ENCODE measurements at places on chromosomes 6 and 20.
A peak's percentile ranks its signal among the peaks of the same experiment; 100 is the strongest.

- no peak for DNase-seq
Observed at GRCh38 chr6:6348256-6348655, 27.8 kb upstream of the F13A1 start.

DNA sequence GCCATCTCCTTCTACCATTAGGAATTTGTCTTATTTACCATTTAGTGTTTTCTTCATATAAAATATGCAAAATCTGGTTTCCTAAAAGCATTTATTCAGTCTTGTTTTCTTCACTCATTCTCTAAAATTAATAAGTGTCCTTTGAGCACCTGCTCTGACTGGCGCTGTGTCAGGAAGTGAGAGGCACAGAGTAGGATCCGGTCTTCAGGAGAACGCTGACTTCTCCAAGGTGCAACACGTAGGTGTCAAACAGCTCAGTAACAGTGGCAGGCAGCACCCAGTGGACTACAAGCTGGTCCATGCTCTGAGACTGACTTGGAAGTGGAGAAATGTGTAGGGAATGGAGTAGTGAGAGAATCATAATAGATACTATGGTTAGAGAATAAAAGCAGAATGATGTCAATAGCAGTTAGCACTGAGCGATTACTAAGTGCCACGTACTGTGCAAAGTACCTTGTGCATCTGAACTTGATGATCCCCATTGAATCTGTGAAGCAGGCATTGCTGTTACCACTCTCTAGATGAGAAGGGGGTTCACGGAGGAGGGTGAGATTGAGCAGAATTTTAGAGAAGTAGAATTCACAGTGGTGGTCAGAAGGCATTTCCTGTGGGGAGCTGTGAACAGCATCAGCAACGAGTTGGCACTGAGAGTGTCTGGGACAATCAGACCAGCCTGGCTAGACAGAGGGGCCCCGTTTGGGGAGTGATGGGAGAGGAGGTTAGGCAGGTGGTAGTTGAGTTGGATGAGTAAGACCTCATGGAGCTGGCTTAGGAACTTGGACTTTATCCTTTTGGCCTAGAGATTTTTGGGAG lies 569.8 kb downstream of the QKI start:
- DNase-seq, result no peak

GRCh38 chr6:26296857-26297648 lies 67.9 kb upstream of the BTN3A2 start:
- DNase-seq, result peak; percentile 90

DNA sequence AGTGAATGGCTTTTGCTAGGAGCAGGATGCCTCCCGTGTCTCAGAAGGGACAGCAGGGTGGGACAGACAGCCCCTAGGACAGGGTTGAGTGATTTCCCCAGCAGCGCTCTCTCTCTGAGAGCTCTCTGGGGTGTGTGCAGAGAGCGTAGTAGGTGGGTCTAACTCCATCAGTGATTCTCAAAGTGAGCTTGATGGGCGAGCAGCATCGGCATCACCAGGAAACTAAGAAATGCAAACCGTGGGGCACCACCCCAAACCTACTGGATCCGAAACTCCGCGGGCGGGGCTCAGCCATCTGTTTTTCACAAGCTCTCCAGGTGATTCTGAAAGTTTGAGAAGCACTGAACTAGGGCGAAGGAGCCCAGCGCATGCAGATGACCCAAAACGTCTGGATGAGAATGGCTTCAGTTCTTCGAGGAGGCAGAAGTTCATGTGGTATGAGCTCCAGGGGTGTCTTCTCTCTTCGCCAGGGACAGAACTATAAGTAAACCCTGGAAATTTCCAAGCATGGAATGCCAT lies 119.6 kb upstream of the RNF24 start:
- no peak for DNase-seq

DNA sequence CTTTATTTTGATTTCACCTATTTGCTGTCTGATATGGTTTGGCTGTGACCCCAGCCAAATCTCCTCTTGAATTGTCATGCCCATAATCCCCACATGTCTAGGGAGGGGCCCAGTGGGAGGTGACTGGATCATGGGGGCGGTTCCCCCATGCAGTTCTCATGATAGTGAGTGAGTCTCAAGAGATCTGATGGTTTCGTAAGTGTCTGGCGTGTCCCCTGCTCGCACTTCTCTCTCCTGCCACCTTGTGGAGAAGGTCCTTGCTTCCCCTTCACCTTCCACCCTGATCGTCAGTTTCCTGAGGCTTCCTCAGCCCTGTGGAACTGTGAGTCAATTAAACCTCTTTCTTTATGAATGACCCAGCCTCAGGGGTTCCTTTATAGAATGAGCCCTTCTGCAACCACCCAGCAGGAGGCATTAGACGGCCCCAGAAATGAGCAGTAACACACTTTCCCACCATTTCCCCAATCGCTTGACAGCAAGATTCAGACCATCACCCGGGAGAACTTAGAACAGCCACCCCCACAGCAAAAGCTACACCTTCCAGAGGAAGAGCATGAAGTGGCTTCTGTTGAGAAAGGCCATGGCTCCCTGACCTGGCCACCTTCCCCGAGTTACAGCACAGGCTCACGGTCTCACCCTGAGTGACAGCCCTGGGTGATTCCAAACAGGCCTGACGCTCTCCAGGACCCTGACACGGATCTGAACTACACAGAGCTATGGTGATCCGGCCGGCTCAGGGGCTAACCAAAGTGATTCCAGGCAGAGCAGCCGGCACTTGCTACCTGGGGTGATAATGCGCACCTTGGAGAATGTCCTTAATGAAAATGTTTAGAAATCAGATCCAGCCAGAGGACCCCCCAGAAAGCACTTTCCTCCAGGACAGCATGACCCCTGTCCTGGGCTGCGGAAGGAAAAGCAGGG lies 131.2 kb upstream of the CDH4 start:
- peak; percentile 68 for DNase-seq

DNA sequence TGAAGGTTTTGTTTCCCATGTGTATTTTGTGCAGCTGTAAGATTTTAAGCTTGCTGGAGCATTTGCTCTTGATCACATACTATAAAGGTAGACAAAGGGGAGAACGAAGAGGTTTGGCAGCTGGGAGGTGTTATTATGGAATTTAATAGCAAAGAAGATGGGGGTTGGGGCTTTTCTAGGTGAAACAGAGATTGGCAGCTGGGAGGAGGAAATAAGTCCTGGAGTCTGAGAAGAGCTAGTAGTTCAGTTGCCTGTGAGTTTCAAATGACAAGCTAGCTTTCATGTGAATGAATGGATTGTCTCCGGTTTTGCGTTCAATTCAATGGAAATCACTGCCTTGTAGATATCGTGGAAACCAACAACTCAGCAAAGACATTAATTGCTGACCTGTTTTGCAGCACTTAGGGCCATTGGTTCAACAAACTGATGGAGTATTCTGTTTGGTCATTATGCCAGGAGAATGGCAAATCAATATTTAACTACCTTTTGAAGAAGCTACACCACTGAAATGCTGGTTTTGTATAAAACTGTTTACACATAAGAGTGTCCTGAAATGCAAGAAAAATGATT lies 38.1 kb upstream of the FLRT3 start:
- no peak for DNase-seq

GRCh38 chr6:13535306-13535705 lies 39.1 kb upstream of the SIRT5 start:
- peak; percentile 7 for DNase-seq

DNA sequence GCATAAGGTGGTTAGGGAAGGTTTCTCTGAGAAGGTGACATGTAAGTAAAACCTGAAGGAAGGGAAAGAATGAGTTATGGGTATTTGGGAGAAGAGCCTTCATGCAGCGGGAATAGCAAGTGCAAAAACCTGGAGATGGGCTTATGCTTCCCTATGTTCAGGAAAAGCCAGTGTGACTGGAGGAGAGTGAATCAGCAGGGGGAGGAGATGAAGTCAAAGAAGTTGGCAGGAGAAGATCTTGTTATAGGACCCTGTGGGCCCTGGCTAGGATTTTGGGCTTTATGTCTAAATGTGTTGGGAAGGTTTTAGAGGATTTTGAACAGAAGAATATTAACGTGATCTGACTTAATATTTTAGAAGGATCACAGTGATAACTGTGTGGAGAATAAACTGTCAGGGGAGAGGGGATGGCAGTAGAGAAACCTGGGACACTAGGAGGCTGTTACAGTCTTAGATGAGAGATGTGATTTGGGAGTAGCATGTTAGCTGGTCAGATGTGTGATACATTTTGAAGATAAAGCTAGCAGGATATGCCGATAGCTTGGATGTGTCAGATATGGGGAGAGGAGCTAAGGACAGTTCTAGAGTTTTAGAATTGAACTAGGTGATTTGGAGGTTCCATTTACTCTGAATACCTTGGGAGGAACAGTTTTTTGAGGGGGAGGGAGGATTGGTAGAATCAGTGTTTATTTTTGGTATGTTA lies 41.0 kb downstream of the PHF3 start:
- peak; percentile 12 for DNase-seq

DNA sequence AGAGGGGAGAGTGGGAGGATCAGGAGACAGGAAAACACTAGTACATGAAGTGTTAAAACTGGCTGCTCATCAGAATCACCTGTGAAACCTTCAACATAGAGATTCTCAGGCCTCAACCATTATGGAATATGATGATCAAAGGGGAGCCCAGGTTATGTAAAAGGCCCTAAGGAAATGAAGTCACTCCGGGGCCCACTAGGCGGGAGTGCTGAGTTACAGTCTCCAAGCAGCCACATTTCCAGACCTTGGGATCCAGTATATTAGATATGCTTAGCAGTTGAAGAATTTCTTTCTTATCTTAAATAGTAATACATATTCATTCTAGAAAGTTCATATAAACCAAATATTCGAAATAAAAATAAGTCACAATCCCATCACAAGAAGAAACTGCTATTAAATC lies 476.3 kb downstream of the PRKN start:
- no peak for DNase-seq

- no peak for DNase-seq
Observed at GRCh38 chr20:59775687-59776055, 157.8 kb downstream of the SYCP2 start.

DNA sequence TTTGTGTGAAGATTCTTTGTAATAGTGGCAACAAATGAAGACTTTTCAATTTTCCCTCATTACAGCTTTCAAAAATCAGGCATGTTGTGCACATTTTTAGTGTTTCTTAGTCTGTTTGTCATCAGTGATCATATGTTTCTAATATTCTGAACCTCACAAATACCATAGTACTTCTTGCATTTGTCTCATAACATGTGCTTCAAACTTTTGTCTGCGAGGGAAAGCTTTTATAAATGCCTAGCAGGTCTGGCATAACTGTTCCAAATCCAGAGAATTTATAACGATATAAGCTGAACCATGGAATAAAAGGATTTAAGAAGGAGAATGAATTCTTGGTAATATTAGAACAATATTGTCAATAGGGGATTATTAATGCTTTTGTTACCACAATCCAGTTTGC lies 670.2 kb downstream of the RFPL4B start:
- no peak for DNase-seq

DNA sequence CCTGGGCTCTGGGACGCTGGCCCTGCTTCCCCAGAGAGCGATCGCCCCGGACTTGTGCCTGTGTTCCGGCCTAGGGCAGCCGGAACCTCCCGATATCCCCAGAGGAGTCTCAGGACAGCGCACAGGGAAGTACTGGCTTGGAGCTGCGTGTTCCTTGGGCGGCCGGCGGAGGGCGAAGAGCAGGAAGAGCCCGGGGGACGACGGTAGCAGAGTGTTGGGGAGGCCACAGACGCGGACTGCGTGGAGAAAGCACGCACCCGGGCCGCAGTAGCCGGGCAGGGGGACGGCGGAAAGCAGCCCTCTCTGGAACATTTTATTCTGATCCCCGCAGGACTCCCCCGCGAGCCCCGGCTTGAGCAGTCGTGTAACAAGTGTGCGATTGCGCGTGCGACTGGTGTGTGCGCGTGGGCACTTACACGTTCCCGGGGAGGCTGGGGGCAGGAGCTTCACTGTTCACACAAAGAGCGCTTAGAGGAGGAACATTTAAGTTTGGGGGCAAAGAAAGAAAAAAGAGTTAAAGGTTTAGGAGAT lies 36.1 kb downstream of the NCR2 start:
- DNase-seq, result peak; percentile 52
